ENCODE measurements at places on chromosomes 5 and 9.

GRCh38 chr9:116141864-116142561, 11.6 kb upstream of the PAPPA start:
- no peak for DNase-seq

DNA sequence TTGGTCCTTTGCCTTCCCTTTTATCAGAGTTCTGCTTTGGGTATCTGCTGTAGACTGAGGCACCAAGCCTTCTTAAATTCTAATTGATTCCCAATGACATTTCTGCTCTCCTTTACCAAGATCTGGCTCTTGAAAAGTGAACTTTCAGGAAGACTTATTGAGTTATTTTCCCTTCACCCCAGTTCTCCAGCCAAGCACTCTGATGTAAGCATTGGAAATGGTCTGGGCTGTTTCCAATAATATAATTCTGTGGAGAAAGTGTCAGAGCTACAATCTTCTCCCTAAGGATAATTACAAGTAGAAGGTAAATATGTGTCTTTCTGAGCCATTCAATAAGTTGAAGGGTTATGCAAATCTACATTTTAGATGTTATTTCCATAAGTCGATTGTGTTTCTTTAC, 30.8 kb downstream of the BTF3 start:
- no peak for DNase-seq

- no peak for DNase-seq
Observed at GRCh38 chr5:44385291-44385900, 3.8 kb downstream of the FGF10 start.

DNA sequence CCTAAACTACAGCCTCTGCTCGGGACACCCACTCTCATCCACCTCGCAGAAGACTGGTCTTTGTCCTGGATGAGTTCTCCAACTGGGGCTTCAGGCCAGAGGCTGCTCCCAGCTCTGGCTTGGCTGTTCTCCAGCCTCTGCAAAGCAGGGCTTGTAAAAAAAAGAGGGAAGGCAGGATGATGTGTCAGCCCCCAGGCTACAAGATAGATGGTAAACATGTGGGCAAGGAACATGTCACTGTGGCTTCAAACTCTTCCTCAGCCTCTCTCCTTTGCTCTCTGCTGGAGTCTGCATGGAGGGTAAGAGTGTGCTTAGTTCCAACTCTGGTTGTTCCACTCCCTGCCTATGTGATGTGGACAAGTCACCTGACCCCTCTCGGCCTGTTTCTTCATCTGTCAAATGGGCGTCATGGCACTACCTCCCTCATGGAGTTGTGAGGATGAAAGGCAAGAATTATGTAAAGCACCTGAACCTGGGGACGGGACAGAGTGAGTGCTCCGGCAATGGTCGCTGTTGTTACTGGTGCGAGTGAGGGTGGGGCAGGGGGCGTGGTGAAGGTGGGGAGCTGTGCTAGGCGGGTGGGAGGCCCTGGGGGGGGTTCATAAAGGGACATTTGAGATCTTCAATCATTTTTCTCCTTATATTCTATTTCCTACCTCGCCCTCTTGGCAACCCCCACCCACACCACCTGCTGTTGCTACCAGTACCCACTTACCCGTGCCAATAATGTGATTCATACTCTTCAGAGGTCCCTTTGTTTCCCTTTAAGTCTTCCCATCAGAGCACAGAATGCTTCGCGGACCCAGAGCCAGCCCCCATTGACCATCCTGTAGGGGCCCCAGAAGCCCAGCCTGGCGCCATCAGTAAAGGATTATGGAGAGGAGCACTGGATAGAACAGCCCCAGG, 6.8 kb upstream of the ZNF79 start:
- no peak for DNase-seq

DNA sequence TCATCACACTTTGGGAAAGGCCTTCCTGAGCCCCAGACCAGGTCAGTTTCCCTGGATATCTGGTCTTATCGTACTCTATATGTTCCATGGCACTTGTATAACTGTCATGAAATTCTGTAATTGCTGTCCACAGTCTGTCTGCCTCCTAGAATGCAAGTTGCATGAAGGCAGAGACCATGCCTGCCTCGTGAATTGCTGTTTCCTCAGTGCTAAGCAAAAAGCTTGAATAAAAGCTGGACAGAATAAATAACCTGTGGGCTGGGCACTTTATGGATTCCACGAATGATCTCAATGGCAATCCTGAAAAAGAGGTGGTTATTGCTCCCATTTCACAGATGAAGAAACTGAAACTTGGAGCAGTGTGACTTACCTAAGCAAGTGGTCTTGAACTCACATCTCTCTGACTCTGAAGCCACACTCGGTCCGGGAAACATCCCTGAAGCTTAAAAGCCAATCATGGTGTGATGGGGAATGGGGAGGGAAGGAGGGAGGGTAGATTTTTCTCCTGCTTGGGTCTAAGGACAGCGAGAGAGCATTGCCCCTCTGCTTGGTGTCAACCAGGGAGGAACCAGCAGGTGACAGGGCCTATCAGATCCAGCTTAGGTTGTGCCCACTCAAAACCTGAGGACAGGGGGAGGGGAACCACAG, 13.2 kb upstream of the LHX2 start:
- no peak for DNase-seq

- no peak for DNase-seq
Observed at GRCh38 chr9:14515571-14516198, 177.5 kb downstream of the ZDHHC21 start.

- DNase-seq, result no peak
Observed at GRCh38 chr5:111486055-111486454, 26.3 kb downstream of the STARD4 start.

- no peak for DNase-seq
Observed at GRCh38 chr5:149283626-149284480, 12.2 kb downstream of the AFAP1L1 start.

Measured in vagina (tissue), 2 donors.